ENCODE measurements at places on chromosomes 11 and 22. TPM values are rescaled to one million over a fixed set of nuclear protein-coding genes. Genes with fewer than 3 reads are reported as not detected.

The TMPRSS5 gene
- total RNA-seq: 0.40 TPM

The CFAP300 gene
- not detected for total RNA-seq

The IGSF9B gene
- total RNA-seq: 12.2 TPM

DNA sequence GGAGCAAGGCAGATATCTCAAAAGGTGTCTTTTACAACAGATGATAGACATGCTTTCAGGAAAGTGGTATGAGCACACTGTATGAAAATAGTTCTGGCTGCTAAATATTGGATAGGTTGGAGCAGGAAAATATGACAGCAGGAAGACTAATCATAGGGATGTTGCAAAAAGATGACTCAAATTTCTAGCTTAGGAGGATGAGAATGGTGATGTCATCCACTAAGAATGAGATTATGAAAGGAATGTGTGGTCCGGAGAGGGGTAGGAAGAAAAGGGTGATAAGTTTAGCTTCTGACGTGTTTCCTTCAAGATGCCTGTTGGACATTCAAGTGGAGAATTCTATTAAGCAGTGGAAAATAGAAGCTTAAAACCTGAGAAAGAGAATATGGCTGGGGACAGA, 46.4 kb downstream of the RCN1 start:
- DNase-seq: no peak
- H3K27me3 ChIP-seq: no peaks in the 10 kb centered on the region
- no peak overlapping the region for H3K27ac ChIP-seq
- H3K4me1 ChIP-seq: no peaks in the 10 kb centered on the region
- no peaks in the 10 kb centered on the region for H3K36me3 ChIP-seq

DNA sequence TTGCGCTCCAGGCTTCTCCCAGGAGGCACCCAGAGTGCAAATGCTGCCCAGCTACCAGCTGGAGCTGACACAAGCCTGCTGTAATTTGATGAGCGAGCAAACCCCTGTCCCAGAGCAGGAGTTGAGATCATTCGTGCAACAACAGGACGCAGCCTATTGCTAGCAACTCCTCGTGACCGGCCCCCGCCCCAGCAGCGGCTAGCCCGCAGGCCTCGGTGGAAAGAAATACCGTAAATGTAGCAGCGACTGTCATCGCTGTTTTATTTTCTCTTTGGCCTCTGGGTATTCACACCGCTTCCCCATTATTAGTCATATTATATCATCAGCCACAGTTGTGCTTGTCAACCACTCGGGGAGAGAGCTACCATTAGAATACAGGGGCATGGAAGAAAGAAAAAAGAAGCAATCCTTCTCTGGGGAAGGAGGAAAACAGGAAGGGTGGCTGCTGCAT, 59.2 kb upstream of the ATXN10 start:
- H3K4me1 ChIP-seq: no peaks in the 10 kb centered on the region
- no peaks in the 10 kb centered on the region for H3K36me3 ChIP-seq
- no peaks in the 10 kb centered on the region for H3K27me3 ChIP-seq
- no peak overlapping the region for H3K27ac ChIP-seq
- no peak overlapping the region for H3K4me3 ChIP-seq

- peaks cover 29% of the 10 kb centered on the region for H3K4me1 ChIP-seq
- H3K27me3 ChIP-seq: no peaks in the 10 kb centered on the region
- peak overlapping the region; percentile 86 for H3K4me3 ChIP-seq
- no peak for DNase-seq
Observed at GRCh38 chr11:65083134-65083833, 556 bp downstream of the CDCA5 start.

DNA sequence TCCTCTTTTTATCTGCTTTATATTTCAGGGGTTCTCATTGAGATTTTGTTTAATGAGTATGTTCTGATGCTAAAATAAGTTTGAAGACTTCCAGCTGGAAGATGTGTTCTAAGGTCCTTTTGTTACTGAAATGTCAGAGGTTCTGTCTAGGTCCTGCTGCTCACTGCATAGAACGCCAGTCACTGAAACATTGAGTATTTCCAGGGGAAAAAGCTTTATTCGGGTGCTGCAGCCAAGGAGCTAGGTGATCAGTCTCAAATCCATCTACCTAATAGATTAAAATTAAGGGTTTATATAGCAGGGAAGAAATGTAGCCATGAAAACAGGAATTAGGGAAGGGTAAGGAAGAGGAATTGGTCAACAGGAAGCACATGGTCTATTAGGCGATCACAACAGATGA, 19.7 kb downstream of the SVIP start:
- no peaks in the 10 kb centered on the region for H3K4me1 ChIP-seq
- H3K36me3 ChIP-seq: no peaks in the 10 kb centered on the region
- H3K27ac ChIP-seq: no peak overlapping the region
- H3K4me3 ChIP-seq: no peak overlapping the region
- no peak for DNase-seq

GRCh38 chr11:94472916-94473799, 20.5 kb downstream of the MRE11 start:
- H3K4me1 ChIP-seq: peaks cover 8% of the 10 kb centered on the region
- no peak for DNase-seq
- H3K4me3 ChIP-seq: peak overlapping the region; percentile 13
- no peak overlapping the region for H3K27ac ChIP-seq
- no peaks in the 10 kb centered on the region for H3K27me3 ChIP-seq
- H3K36me3 ChIP-seq: no peaks in the 10 kb centered on the region

GRCh38 chr22:46129390-46130041, 20.8 kb upstream of the PPARA start:
- no peak overlapping the region for H3K27ac ChIP-seq
- no peak overlapping the region for H3K4me3 ChIP-seq
- no peaks in the 10 kb centered on the region for H3K4me1 ChIP-seq
- H3K36me3 ChIP-seq: no peaks in the 10 kb centered on the region
- DNase-seq: no peak

DNA sequence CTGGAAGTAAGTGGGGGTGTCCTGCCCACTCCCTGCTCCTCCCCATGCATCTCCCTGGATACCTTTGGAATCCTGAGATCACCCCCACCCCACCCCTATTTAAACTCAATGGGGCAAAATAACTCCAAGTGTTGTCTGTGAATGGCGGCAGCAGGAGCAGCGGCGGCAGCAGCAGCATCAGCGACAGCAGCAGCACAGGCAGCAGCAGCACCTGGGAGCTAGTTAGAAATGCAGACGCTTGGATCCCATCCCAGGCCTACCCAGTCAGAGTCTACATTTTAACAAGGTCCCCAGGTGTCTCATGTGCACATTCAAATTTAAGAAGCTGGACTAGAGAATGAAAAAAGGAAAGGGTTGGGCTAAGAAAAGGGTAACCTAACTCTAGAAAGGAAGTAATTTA, 82.6 kb downstream of the SEZ6L start:
- H3K4me1 ChIP-seq: no peaks in the 10 kb centered on the region
- H3K27me3 ChIP-seq: no peaks in the 10 kb centered on the region
- no peak overlapping the region for H3K27ac ChIP-seq
- H3K4me3 ChIP-seq: no peak overlapping the region

DNA sequence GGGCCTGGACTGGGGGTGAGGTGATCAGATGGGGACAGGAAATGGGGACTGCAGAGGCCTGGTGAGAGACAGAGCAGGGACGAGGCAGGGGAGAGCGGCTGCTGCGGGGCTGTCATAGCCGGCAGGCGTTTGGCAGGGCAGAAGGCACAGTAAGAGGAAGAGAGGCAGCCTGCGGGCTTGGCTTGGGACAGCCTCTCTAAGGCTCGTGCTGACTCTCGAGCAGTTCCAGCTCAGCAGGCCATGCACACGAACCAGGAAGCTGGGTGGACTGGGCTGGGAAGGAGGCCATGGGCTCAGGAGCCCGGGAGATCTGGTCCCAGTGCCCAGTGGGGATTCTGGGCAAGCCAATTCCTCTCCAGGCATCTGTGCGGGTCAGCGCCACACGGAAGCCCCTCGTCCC, 19.6 kb upstream of the EIF3D start:
- H3K4me3 ChIP-seq: no peak overlapping the region
- peaks cover 8% of the 10 kb centered on the region for H3K27me3 ChIP-seq
- no peaks in the 10 kb centered on the region for H3K36me3 ChIP-seq
- H3K27ac ChIP-seq: no peak overlapping the region
- no peak for DNase-seq

DNA sequence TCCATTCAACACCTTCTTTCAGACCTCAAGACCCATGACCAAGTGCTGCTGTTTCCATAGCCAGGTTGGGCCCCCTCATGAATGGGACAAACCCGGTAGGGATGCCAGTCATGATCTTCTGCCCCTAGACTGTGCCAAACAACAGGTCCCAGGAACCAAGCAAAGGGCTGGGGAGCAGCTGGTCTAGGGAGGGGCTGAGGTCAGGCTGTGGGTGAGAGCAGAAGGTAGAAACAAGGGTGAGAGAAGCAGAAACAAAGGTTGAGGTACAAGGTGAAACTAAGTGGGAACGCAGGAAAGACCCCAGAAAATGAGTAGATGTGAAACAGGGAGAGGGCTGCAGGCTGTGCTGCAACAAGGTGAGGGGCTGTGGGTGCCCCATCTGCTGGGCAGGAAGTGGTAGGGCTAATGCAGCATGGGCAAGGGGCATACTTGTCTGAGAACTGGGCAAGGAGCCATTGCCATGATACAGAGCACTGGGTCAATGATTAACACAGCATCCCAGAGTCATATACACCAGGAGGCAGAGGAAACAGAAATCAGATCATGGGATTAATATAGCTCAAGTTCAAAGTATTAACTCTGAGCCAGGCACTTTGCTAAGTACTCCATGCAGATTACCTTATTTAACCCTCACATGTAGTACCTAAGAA, 45.9 kb downstream of the SLC1A2 start:
- no peak for DNase-seq
- no peak overlapping the region for H3K4me3 ChIP-seq
- H3K4me1 ChIP-seq: no peaks in the 10 kb centered on the region
- H3K27me3 ChIP-seq: no peaks in the 10 kb centered on the region

GRCh38 chr22:46148816-46149511, 1.4 kb upstream of the PPARA start:
- H3K27me3 ChIP-seq: no peaks in the 10 kb centered on the region
- H3K4me3 ChIP-seq: peak overlapping the region; percentile 56
- DNase-seq: peak; percentile 26
- H3K27ac ChIP-seq: peak overlapping the region; percentile 67

- H3K36me3 ChIP-seq: no peaks in the 10 kb centered on the region
- no peak overlapping the region for H3K4me3 ChIP-seq
- H3K27me3 ChIP-seq: no peaks in the 10 kb centered on the region
- no peak for DNase-seq
- peaks cover 37% of the 10 kb centered on the region for H3K4me1 ChIP-seq
Observed at GRCh38 chr11:95254716-95255115, 23.7 kb upstream of the SESN3 start.

DNA sequence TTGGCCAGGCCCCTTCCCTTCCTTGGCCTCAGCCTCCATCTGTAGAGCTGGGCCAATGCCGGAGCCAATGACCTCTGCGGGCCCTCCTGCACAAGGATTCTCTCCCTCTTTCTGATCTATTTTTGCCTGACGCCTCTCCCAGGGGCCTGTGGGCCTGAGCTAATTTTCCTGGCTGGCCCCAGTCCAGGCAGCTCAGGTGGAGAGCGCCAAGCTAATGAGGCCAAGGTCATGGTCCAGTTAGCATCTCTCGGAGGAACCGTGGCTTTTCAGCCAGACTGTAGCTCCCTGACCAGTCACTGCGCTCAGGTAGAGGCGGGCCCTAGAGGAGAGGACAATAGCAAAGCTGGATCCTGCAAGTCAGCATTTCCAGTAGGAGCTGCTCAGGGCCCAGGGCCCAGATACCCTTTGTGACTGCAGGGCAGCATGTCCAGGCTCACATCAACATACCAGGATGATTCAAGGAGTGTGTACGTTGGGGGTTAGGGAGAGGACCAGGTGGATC, 43.5 kb downstream of the APOL3 start:
- H3K27ac ChIP-seq: no peak overlapping the region
- H3K27me3 ChIP-seq: no peaks in the 10 kb centered on the region
- H3K4me1 ChIP-seq: no peaks in the 10 kb centered on the region
- no peak overlapping the region for H3K4me3 ChIP-seq
- no peaks in the 10 kb centered on the region for H3K36me3 ChIP-seq

GRCh38 chr11:61091373-61092279, 10.7 kb upstream of the CD5 start:
- H3K27me3 ChIP-seq: no peaks in the 10 kb centered on the region
- no peaks in the 10 kb centered on the region for H3K36me3 ChIP-seq
- no peak overlapping the region for H3K27ac ChIP-seq

Data from CD8-positive, alpha-beta memory T cell (primary cell).